ENCODE measurements at places on chromosomes 12 and 14.

DNA sequence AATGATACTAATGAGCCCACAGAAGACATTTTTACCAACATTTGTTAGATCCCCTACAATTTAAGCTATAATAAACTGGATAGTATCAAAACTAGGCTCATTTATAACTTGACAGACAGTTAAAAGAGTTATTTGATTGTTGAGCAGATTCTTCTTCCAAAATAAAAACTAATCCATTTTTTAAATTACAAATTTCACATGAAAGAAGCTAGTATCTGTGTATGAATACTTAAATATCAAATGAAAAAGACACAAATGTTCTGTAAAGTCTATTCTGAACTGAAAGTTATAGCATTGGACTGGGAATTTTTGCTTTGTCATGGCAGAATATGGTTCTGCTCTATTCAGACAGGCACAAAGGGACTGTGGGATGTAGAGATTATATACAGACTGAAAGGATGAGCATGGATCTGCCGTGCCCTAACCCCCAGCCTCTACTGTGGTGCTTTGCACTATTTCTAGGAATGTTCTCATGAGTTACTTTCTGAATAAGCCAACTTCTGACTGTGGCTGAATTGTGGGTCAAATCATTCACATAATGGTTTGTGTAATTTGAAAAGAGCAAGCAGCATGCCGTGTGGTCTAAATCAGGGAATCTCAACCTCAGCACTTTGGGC is 352.7 kb downstream of the KCNH5 start:
- DNase-seq = no peak

- no peak for DNase-seq
Measured at GRCh38 chr12:102438047-102438826, 42.1 kb downstream of the IGF1 start.

- DNase-seq = no peak
Measured at GRCh38 chr14:82366803-82367202, 833.1 kb upstream of the SEL1L start.

- no peak for DNase-seq
Measured at GRCh38 chr12:62605981-62606380, 139.4 kb downstream of the MON2 start.

GRCh38 chr12:34604631-34605509 is 582.6 kb downstream of the ALG10 start:
- no peak for DNase-seq

DNA sequence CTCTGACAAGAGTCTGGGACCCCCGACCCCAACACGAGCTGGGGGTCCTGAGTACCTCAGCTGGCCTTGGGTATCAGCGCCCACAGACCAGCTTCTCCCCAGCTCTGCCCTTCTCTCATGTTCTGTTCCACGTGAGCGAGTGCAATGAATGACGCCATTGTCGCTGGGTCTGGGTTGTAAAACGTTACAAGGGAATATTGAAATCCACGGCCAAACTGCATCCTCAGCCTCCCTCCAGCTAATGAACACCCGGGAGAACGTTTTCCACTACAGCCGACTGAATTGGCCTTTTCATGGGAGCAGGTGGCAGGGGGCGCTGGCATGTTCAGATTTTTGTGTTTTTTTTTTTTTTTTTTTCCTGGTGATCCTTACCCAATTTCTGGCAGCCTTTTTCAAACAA is 34.7 kb downstream of the TBX5 start:
- DNase-seq = no peak

DNA sequence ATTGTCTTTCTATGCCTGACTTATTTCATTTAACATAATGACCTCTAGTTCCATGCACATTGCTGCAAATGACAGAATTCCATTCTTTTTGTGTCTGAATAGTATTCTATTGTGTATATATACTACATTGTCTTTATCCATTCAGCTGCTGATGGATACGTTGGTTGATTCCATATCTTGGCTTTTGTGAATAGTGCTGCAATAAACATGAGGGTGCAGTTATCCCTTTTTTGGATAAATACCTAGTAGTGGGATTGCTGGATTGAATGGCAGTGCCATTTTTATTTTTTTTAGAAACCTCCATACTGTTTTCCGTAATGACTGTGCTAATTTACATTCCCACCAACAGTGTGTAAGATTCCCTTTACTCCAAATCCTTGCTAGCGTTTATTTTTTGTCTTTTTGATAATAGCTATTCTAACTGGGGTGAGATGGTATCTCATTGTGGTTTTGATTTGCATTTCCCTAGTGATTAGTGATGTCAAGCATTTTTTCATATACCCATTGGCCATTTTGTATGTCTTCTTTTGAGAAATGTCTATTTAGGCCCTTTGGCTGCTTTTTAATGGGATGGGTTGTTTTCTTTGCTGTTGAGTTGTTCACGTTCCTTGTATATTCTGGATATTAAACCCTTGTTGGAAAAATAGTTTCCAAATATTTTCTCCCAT is 2.3 kb downstream of the OAS2 start:
- no peak for DNase-seq

- DNase-seq = no peak
Measured at GRCh38 chr12:28958553-28959195, 190.4 kb upstream of the FAR2 start.

GRCh38 chr12:52222692-52223091 is 10.4 kb upstream of the KRT7 start:
- no peak for DNase-seq

- no peak for DNase-seq
Measured at GRCh38 chr12:25079393-25079792, 115.6 kb downstream of the DNAI7 start.

GRCh38 chr12:121297435-121297991 is 1.0 kb upstream of the CAMKK2 start:
- peak; percentile 60 for DNase-seq

- DNase-seq = no peak
Measured at GRCh38 chr14:79253576-79253975, 957.7 kb downstream of the DIO2 start.

DNA sequence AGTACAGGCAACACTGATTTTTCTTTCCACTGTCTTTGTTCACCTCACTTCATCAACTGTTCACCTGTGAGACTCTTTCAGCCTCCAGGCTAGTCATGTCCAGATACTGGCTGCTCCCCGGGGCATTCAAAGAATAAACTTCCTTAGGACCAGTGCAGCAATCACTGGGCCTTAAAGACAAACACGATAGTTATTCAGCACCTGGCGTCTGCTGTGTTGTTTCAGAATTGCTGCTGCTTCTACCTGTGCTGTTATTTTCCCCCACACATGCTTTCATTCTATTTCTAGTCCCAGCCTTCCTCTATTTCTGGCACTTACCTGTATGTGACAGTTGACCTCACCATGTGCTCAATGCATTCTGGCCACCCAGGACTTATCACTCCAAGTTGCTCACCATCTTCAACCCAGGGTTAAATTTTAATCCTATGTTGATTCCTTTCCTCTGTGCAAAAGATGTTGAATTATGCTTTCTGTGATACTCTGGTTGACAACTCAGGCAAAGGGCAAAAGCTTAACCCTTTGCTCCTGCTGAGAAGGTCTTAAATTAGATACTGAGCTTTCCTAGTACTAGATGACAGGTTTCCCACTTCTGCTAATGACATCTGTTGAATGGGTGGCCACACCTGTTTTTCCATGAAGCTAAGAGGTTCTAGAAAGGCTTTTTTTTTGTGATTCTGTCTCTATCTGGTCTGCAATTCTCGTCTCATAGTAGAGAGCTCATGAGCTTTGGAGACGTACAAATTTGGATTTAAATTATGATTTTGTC is 41.4 kb downstream of the PTPRQ start:
- DNase-seq = no peak

DNA sequence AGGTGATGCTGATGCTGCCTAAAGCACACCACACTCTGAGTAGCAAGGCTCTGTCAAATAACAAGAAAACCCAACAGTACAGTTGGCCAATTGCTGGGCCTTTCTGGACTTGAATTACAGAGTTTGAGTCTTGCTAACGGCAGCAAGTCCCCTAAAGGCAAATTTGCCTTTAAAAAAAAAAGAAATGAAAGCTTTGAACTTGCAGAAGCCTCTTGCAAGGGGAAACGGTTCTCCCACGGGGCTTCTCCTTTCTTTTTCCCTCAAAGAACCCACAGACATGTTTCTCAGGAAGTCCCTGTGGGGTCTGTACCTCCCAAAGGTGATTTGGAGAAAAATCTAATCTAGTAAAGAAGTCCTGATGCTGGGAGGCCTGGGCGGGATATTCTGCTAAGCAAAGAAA is 191.3 kb upstream of the MYL2 start:
- DNase-seq = no peak

- DNase-seq = no peak
Measured at GRCh38 chr12:33052141-33053051, 155.8 kb upstream of the PKP2 start.

All from left renal cortex interstitium (tissue), 4 donors.